ENCODE measurements at places on chromosomes 12 and 14.

DNA sequence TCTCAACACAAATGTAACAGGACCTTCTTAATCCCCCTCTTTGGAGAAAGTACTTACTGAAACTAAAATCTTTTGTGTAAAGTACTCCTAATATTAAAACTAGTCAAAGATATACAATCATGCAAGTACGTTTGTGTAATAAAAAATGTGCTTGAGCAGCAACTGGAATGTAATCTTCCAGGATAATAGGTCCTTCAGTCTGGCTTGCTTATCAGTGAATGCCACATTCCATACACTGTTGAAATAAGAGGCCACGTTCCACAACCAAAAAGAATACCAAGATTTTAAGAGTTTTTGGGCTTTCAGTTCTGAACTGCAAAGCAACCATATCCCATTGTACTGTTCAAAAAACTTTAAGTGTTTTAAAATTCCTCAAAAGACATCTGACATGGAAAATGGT is 26.2 kb upstream of the GRIN2B start:
- peaks cover 9% of the 10 kb centered on the region for H3K4me1 ChIP-seq
- H3K36me3 ChIP-seq = no peaks in the 10 kb centered on the region
- H3K4me3 ChIP-seq = no peak overlapping the region
- H3K27ac ChIP-seq = no peak overlapping the region
- peaks cover 21% of the 10 kb centered on the region for H3K27me3 ChIP-seq
- no peak for DNase-seq

GRCh38 chr14:64549791-64550620 is at the start of gene PPP1R36:
PPP1R36 (plus strand) TSS chr14:64549961; CDS start chr14:64549998, 37 bp downstream.
- H3K4me3 ChIP-seq = peak within 1 kb of the TSS; percentile 62
- H3K36me3 ChIP-seq = no peaks in the 10 kb centered on the region
- no peak for DNase-seq
- H3K27ac ChIP-seq = no peak within 1 kb of the TSS
- peaks cover 1% of the 10 kb centered on the region for H3K27me3 ChIP-seq

- no peaks in the 10 kb centered on the region for H3K4me1 ChIP-seq
- H3K27me3 ChIP-seq = no peaks in the 10 kb centered on the region
These were observed 16.9 kb downstream of the WSB2 start for GRCh38 chr12:118044075-118044474.

- no peaks in the 10 kb centered on the region for H3K27me3 ChIP-seq
- no peak overlapping the region for H3K27ac ChIP-seq
- H3K36me3 ChIP-seq = no peaks in the 10 kb centered on the region
- H3K4me3 ChIP-seq = no peak overlapping the region
- DNase-seq = no peak
These were observed 50.4 kb downstream of the ITPK1 start for GRCh38 chr14:93065272-93065730.

DNA sequence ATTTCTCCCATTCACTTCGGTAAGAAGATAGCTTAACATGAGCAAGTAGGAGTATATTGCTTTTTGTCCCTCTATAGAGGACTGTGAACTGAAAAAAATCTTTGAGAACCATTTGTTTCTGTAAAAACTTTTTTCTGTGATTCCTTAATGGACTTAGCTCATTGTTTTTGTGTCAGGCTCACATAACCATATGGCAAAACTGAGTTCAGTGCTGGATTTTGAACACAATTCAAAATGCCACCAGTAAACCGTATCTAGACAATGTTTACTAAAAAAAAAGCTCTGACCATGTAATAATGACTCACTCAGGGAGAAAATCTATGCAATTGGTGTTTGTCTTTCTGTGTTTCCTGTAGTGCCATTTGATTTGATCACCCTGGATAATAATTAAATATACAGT is 5.2 kb downstream of the TRHDE start:
- peaks cover 89% of the 10 kb centered on the region for H3K27me3 ChIP-seq
- H3K4me3 ChIP-seq = no peak overlapping the region
- H3K27ac ChIP-seq = no peak overlapping the region
- no peaks in the 10 kb centered on the region for H3K36me3 ChIP-seq
- no peak for DNase-seq

- no peaks in the 10 kb centered on the region for H3K27me3 ChIP-seq
- H3K27ac ChIP-seq = peak overlapping the region; percentile 92
- peaks cover 13% of the 10 kb centered on the region for H3K36me3 ChIP-seq
- peaks cover 16% of the 10 kb centered on the region for H3K4me1 ChIP-seq
These were observed 59.3 kb upstream of the BDKRB2 start for GRCh38 chr14:96145116-96145864.

- H3K27me3 ChIP-seq = no peaks in the 10 kb centered on the region
- H3K27ac ChIP-seq = peak overlapping the region; percentile 22
- no peak overlapping the region for H3K4me3 ChIP-seq
These were observed 17.1 kb downstream of the POMT2 start for GRCh38 chr14:77303417-77304156.

GRCh38 chr12:121754836-121755235 is 38.7 kb downstream of the RHOF start:
- DNase-seq = no peak
- peaks cover 8% of the 10 kb centered on the region for H3K36me3 ChIP-seq
- H3K4me1 ChIP-seq = no peaks in the 10 kb centered on the region
- no peak overlapping the region for H3K27ac ChIP-seq
- H3K27me3 ChIP-seq = no peaks in the 10 kb centered on the region
- H3K4me3 ChIP-seq = no peak overlapping the region

DNA sequence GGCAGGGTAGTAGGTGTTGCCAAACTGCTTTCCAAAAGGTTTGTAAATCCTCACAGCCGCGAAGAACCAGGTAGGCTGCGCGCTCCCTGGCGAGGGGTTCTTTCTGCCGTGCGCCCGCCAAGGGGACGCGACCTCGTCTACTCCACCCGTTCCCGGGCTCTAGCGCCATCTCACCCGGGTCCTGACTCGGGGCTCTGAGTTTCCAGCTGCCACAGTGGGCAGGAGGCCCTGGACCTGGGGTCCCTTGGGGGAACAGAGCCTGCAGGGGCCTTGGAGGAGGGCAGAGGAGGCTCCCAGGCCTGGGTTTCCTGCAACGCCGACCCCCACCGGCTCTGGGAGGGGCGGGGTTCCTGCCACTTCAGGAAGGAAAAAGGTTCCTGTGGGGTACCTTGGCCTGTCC is 706 bp downstream of the ANHX start:
- DNase-seq = no peak
- no peaks in the 10 kb centered on the region for H3K4me1 ChIP-seq
- no peaks in the 10 kb centered on the region for H3K27me3 ChIP-seq
- H3K36me3 ChIP-seq = peaks cover 14% of the 10 kb centered on the region

- peaks cover 14% of the 10 kb centered on the region for H3K36me3 ChIP-seq
- DNase-seq = no peak
- H3K27me3 ChIP-seq = no peaks in the 10 kb centered on the region
- no peak overlapping the region for H3K4me3 ChIP-seq
These were observed 35.8 kb downstream of the FBXO34 start for GRCh38 chr14:55306938-55307589.

DNA sequence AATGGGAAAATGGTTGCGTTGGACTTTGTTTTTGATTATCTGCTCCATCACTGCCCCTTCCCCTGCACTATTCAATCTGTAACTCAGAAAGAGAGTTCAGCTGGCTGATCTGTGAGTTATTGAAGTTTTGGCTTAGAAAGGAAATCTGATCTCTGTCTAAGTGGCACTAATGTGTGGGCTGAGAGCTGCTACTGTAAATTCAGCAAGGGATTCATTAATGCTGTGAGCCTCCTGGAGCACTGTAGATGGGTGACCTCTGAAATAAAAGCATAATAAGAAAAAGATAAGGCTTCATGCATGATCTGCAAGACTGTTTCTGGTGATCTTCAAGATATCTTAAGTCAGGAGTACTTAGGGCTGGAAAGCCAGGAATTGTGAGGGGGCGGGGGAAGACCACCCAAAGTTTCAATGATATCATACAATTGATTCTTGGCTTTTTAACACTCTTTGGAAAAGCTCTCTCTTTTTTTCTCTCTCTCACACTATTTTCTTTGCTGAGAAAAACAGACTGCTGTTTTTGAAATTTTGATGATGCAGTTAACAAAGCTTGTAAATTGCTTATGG is 101.1 kb downstream of the C12orf75 start:
- no peaks in the 10 kb centered on the region for H3K27me3 ChIP-seq
- H3K4me3 ChIP-seq = no peak overlapping the region
- DNase-seq = no peak
- H3K4me1 ChIP-seq = peaks cover 8% of the 10 kb centered on the region
- no peaks in the 10 kb centered on the region for H3K36me3 ChIP-seq
- H3K27ac ChIP-seq = no peak overlapping the region

DNA sequence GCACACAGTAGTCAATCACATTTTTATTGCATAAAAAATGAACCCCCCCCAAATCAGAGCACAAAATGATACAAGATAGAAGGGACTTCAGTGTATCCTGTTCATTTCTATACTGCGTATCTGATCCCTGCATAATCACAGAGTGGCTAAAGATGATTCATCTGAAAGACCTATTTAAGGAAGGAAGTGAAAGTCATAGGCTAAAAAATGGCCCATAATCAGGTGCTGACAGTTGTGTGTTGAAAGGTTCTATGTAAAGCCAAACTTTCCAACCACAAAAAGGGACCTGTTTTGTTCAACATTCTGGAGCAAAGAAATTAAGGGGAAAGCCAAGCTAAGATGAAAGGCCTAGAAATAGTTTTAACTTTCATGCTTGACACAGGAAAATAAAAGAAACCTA is 147.8 kb upstream of the ATP2B1 start:
- peaks cover 5% of the 10 kb centered on the region for H3K4me1 ChIP-seq
- no peak overlapping the region for H3K4me3 ChIP-seq
- no peaks in the 10 kb centered on the region for H3K36me3 ChIP-seq

GRCh38 chr12:113955109-113955970 is 10.8 kb downstream of the RBM19 start:
- peaks cover 15% of the 10 kb centered on the region for H3K36me3 ChIP-seq
- no peak for DNase-seq
- no peak overlapping the region for H3K4me3 ChIP-seq
- H3K27me3 ChIP-seq = no peaks in the 10 kb centered on the region
- H3K4me1 ChIP-seq = no peaks in the 10 kb centered on the region

DNA sequence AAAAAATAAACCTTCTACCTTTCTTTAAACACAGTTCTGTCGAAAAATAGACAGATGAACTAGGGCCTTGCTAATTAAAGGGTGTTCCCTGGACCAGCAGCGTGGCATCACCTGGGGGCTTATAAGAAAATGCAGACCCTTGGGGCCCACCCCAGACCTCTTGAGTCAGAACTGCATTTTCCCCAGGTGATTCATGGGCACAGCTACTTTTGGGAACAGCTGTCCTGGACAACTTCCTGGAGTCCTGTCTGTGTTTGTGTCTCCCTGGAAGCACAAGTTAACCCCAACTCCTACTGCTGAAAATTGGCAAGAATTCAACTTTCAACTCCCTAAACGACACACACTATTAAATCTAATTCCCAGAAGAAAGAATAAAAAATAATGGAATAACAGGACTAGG is 17.8 kb downstream of the FBLN5 start:
- H3K27me3 ChIP-seq = no peaks in the 10 kb centered on the region
- peak overlapping the region; percentile 83 for H3K27ac ChIP-seq
- no peak overlapping the region for H3K4me3 ChIP-seq
- peaks cover 35% of the 10 kb centered on the region for H3K4me1 ChIP-seq
- H3K36me3 ChIP-seq = no peaks in the 10 kb centered on the region

DNA sequence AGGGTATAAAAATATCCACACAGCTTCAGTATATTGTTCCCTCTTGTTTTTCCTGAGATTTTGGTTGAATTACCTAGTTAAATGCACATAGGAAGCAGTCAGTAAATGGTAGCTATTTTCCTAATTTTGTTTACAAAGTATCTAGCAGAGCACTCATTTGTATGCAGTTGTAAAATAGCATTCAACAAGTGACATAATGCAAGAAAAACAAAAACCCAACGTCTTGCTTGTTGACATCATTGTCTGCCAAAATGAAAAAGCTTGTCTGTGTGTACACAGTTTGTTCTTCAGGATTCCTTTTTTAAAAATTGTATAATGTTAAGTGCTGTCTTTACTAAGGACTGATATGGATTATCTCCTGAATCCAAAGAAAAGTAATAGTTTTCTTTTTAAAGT is 2.7 kb downstream of the VRTN start:
- peaks cover 40% of the 10 kb centered on the region for H3K27me3 ChIP-seq
- H3K4me1 ChIP-seq = peaks cover 12% of the 10 kb centered on the region
- no peak overlapping the region for H3K4me3 ChIP-seq
- H3K27ac ChIP-seq = no peak overlapping the region

GRCh38 chr12:27781680-27782079 is 1.6 kb upstream of the MANSC4 start:
- DNase-seq = no peak
- H3K27me3 ChIP-seq = no peaks in the 10 kb centered on the region
- H3K27ac ChIP-seq = peak overlapping the region; percentile 82
- H3K4me3 ChIP-seq = peak overlapping the region; percentile 77
- peaks cover 25% of the 10 kb centered on the region for H3K4me1 ChIP-seq
- H3K36me3 ChIP-seq = peaks cover 16% of the 10 kb centered on the region

DNA sequence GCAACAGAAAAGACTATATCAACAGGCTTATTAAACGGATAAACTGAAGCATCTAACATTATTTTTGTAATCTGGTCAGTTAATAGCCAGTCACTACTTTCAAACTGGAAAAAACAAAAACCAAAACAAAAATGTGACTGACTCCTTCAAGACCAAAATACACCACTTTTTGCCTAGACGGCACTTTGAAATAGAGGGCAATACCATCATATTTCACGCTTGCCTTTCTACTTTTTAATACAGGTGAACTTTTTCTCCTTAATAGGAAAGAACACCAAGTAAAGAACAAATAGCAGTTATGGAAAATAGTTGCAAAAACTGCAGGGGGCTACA is 550 bp upstream of the NUP107 start:
- no peak for DNase-seq
- peaks cover 3% of the 10 kb centered on the region for H3K36me3 ChIP-seq
- H3K27ac ChIP-seq = peak overlapping the region; percentile 97
- peak overlapping the region; percentile 93 for H3K4me3 ChIP-seq

DNA sequence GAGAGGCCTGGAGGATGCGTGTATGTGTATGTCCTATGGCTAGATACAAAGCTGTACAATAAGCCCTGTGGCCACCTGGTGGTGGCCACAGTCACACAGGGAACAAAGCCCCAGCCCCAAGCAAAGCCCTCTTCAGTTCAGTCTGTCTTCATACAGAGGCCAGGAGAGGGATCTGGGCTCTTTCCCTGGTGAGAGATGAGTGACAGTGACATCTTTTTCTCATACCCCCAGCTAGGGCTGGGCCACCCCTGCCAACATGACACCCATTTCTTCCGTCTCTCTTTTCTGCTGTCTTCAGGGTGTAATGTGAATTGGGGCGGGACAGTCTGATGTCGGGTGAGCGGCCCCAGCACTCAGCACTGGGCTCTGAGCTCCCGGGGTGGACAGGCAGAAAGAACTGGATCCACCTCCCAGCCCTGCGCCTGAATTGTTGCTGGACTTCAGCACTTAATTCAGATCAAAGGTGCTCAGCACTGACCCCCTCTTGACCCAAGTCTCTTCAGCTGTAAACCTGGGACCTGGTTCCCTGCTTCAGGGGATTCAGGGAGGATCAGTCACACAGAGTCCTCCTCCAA is 59.8 kb downstream of the SERPINA3 start:
- no peaks in the 10 kb centered on the region for H3K4me1 ChIP-seq
- H3K27me3 ChIP-seq = peaks cover 38% of the 10 kb centered on the region
- H3K36me3 ChIP-seq = no peaks in the 10 kb centered on the region
- H3K4me3 ChIP-seq = no peak overlapping the region

Data from mesothelial cell of epicardium (in vitro differentiated cells).